ENCODE measurements at places on chromosomes 12 and 14.

DNA sequence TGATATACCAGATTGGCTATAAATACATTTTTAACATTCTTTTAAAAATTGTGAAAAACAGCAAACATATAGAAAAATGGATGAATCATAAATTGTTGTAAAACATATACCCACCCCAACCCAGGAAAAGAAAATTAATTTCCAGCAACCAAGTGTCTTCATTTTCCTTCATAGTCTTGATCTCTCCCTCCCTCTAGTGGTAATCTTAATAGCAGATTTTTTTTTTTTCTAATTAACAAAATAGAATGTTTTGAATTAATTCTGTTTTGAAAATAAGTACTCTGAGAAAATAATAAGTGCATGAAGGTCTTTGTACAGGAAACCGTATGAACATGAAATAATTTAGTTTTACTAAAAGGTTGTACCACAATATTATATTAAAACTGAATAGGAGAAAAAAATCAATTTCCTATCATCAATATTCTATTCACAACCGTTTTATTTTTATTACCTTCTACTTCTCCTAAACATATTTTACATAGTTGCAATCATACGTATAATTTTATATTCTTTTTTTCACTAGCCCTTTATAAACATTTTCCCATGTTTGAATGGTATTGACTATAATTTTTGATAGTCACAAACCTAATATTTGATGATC lies 7.0 kb downstream of the ETNK1 start:
- DNase-seq = no peak

- DNase-seq = peak; percentile 64
These were observed 43.3 kb downstream of the AEBP2 start for GRCh38 chr12:19482551-19483109.

GRCh38 chr12:57165741-57166140 lies 18.3 kb upstream of the LRP1-AS start:
- no peak for DNase-seq

- DNase-seq = no peak
These were observed 191.5 kb downstream of the SLC5A8 start for GRCh38 chr12:101018540-101018939.

DNA sequence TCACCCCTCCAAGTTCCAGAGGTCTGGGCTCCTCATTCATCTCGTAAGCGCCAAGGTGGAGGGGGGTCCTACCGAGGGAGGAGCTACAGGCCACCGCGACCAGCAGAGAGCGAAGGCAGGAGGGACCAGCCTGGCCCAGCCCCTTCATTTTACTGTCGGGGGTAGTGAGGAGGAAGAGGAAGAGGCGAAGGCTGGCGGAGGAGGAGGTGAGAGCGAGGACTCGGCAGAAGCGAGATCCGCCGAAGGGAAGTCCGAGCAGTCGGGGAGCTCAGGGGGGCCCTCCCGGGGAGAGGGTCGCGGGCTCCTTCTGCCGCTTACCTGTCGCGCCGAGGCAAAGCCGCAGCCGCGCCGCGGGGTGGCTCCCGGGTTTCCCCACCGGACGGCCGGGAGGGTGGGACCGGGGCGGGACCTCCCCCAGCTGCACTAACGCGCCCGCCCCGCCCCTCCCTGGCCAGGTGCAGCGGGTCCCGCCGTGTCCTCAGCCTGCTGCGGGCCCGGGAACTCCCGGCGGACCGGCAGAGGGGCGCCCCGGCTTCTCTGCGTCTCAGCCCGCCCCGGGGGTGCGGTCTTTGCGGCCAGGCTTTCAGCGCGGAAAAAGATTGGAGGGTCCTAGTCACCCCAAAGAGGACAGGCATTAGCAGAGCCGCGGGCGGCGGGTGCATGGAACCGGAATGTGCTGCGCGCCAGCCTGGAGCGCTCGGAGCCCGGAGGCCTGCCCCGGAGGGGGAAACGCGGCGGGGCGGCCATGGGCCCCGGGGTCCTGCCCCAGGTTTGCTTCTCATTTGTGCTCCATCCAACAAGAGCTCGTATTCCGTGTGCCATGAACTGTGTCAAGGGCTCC lies at the start of gene GALNT6:
Gene GALNT6 (minus strand): TSS at position 124 of the 841 bp plus-strand sequence. CDS start 11,625 bp downstream, outside the sequence.
- DNase-seq = peak; percentile 72
